ENCODE measurements at places on chromosomes 3 and 15.
A peak's percentile ranks its signal among the peaks of the same experiment; 100 is the strongest.

DNA sequence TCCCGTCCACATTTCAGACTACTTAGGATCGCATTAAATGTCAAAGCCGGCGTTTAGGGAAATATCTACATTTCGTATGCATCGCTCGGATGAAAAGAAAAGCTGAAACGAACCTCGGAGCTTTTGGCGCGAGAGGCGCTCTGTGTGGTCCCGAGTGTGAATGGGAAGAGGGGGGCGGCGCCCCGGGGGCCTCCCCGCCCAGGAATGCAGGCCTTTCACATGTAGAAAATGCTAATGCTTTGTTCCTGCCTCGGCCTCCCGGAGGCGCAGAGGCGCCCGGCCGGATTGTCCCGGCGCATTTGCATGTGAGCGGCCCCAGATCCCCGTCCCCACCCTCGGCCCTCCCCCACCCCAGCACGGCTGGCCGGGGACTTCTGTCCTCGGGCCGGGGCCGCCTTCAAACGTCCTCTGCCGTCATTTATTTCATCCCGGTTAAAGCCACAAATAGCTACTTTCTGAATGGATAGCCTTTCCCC, 37.0 kb upstream of the TRIM71 start:
- peak; percentile 21 for DNase-seq

GRCh38 chr3:85228966-85229365, 270.2 kb downstream of the CADM2 start:
- no peak for DNase-seq

DNA sequence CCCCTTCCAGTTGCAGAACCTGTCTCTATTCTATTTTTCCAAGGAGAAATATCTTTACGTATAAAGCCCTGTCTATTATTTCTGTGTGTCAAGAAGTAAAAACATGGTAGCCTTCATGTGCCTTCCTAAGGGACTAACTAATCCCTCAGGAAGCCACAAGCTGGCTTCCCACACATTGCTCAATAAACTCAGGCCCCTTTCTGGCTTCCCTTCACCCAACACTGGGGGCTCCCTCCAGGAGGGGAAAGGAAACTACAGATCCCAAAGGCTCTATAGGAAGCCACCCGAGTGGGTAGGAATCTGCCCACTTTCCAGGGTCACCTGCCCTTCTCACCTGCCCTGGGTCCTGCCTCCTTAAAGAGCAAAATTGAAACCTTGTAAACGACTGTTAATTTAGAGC, 4.6 kb downstream of the TLE3 start:
- no peak for DNase-seq

- DNase-seq: no peak
Observed at GRCh38 chr3:152094406-152094805, 174.3 kb upstream of the MBNL1 start.

DNA sequence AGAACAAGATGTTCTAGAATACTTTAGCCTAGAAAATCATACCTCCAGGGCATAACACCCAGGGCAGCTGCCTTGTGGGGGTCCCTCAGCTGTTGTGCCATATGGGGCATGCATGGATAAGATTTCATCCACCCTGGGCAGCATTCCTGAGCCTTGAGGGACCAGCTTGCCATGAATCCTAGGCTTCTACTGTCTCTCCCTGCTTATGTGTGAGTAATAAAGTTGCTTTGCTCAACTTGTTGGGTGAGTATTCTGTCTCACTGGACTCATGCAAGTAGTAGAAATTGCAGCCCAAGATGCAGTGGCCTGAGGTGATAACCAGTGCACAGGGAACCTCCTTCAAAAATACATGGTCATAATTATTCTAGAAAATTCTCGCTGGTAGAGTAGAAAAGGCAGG, 52.1 kb upstream of the EPHB1 start:
- no peak for DNase-seq

- DNase-seq: no peak
Observed at GRCh38 chr15:56356616-56357015, 8.6 kb upstream of the TEX9 start.

GRCh38 chr15:50790778-50791453, 25.4 kb upstream of the SPPL2A start:
- DNase-seq: no peak

GRCh38 chr15:85094685-85095084, 113.0 kb downstream of the PDE8A start:
- DNase-seq: no peak

DNA sequence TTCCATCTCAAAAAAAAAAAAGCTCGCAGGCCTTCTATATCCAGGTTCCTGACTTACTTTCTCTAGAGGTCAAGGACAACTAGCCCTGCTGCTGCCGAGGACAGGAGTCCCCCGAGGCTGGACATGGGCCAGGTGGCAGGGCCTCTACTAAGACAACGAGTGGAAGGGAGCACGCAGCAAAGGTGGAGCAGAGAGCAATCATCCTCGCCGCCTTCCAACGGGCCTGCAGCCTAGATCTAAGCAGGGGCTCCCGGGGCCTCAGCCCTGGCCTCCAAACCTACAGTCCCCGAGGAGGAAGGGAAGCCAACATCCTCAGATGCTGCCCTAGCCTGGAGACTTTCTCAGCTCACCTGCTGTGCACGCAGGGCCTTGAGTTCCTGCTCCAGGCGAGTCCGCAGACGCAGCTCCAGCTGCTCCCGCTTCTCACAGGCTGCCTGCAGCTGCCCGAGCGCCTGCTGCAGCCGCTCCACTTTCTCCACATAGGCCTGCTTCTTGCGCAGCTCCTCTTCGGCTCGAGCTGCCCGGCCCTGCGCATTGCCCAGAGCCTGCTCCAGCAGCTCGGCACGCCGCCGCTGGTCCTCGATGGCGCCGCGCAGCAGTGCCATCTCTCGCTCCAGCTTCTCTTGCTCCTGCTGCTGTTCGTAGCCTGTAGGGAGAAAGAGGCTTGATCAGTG, 12.9 kb downstream of the AMOTL2 start:
- DNase-seq: no peak

- no peak for DNase-seq
Observed at GRCh38 chr3:21310161-21310560, 440.8 kb downstream of the ZNF385D start.

DNA sequence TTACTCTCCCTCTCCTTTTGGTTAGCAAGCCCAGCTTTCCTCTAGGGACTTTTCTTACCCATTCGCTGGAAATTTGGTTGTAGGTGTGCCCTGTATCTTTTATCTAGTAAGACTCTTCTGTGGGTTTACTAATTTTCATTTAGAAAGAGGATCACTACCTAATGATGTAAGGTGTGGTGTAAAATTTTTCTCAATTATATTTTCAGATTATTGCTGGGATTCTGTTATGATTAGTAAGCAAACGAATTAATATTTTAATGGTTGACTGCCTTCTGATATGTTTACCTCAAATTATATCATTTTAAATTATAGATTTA, 28.5 kb downstream of the PLCL2 start:
- DNase-seq: no peak
